ENCODE measurements at places on chromosomes 6 and 20.

- no peak for DNase-seq
Measured at GRCh38 chr6:133092771-133093170, 148.4 kb upstream of the EYA4 start.

- DNase-seq: no peak
Measured at GRCh38 chr6:44869321-44869897, 458.7 kb upstream of the RUNX2 start.

GRCh38 chr20:20761301-20761700, 48.9 kb upstream of the RALGAPA2 start:
- DNase-seq: no peak

DNA sequence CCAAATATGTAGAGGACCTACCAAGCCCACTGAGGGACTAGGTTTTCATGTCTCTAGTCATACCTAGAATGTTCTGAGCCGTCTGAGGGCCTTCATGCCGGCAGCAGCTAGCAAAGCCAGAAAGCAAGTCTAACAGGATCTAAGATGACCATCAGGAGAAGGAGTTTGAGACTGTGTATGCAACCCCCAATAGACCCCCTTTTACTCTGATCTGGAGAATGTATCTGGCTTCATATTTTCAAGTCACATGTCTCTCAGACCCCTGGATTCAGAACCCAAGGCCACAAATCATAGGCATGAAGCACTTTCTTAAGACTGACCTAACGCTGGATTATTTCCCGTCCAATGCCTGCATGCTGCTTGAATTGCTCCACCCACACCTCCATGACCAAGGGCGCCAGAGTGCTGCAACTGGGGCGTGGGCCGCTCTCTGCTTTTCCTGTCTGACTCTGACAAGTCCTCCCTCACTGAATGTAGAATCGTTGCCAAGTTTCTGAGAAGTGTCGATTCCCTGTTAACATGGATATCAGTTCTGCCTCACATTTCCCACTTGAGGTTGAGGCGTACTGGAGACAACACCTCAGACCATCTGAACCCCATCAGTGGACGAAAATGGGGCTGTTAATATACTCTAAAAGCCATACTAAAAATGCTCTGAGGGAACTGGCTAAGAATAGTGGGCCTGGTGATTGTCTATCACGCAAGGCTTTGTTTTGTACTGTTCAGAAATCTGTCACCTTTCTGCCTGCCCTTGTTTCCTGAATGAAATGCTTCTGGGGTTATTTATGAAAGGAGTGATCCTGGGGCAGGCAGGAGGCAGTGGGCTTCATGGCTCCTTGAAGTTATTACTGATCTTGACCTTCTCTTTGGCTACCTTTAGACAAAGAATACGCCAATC, 23.9 kb upstream of the ASXL1 start:
- DNase-seq: no peak

DNA sequence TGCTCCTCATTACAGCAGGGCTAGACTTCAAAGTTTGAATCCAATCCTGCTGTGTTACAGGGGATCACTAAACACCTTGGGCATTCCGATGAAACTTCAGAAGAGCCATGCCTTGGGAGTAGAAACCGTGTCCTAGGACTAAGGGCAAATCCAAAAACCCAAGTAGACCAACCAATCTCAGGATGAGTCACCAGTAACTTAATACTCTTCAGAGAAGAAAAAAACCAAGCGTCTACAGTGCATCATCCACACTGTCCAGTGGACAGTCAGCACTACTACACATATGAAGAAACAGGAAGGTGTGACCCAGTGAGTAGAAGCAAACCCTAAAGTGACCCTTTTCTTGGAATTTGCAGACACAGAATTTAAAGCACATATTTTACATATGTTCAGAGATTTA, 39.5 kb upstream of the VAPB start:
- no peak for DNase-seq

- DNase-seq: no peak
Measured at GRCh38 chr6:14784596-14785492, 461.0 kb upstream of the JARID2 start.

DNA sequence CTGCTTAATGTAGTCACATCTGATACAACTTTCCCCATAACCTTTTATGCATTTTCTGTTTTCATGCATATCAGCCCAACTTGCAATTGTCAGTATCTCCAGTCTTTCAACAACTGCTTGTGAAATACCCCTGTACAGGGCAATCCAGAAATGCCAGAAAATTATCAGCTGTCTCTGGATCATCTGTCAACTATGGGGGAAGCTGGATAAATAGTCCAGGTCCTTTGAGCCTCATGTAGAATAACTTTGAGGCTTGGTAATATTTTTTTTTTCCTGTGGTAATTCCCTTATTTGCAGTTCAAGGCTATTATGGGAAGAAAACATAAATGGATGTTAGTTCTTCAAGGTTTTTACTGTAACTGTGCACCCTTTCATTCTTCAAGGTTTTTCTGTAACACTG, 6.2 kb downstream of the DEFB125 start:
- DNase-seq: no peak

DNA sequence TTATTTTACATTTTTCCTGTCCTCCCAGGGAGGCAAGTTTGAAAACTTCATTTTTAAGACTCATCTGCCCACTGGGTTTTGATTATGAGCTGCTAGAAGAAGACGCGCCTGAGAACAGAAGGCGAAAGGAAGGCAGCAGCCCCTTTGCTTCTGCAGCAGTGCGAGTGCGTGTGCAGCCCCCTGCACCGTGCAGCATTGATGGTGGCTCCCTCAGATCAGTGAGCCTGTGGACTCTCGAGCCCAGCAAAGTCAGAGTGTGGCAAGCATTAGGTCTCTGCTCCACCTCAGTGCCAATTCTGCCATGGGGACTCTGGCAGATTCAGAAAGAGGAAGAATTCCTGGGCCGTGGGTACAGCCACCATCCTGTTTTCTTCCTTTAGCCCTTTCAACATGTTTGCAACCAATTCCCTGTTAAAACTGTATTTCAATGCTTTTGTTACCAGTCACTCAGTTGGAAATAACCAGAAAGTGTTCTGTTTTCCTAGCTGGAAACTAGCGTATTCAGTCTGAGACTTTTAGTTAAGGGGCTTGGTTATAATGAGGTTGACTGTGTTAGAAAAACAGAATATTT, 134.8 kb upstream of the OGFRL1 start:
- no peak for DNase-seq

- DNase-seq: no peak
Measured at GRCh38 chr6:142008016-142008735, 124.5 kb upstream of the GJE1 start.

- no peak for DNase-seq
Measured at GRCh38 chr6:110043366-110043994, 65.4 kb downstream of the GPR6 start.

DNA sequence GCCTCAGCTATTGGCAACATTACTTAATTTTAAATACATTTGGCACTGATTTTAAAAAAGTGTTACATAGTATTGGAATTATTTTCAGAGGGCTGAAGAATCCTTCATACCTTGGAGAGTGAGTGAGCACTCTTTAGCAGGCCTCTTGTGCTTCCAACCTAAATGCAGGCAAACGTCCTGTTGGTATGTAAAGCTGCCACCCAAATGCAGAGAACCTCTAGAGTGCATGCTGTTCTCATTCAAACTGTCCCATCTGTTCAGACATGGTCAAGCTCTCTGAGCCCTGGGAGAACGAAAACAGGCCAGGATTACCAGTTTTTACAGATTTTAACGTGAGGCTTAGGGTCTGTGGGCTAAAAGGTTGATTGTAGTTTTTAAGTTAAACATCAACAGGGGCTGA, 378.0 kb upstream of the FLRT3 start:
- no peak for DNase-seq

GRCh38 chr20:32861446-32861845, 2.7 kb downstream of the EFCAB8 start:
- DNase-seq: no peak

GRCh38 chr6:144144996-144145395, 5.3 kb upstream of the STX11 start:
- DNase-seq: no peak

DNA sequence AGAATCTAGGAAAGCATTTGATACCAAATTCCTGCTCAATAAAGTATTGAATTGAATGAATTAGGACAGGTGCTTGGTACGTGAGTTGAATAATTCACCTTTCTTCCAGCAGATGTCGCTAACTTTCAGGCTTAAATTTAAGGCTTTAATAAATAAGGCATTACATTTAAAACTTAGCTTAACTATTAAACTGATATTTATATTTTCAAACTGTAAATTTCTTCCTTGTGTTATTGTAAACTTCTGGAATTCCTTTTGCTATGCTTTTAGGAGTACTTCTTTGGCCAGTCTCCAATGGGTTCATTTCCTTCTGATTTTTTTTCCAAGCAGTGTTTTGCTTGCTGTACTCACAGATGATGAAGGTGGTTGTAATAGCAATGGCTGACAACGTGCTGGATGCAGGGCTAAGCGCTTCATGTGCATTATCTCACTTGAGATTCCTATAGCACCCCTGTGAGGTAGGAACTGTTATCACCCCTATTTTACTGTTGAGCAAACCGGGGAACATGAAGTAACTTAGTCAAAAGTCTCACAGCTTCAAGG, 71.3 kb upstream of the SLC2A12 start:
- peak; percentile 61 for DNase-seq

DNA sequence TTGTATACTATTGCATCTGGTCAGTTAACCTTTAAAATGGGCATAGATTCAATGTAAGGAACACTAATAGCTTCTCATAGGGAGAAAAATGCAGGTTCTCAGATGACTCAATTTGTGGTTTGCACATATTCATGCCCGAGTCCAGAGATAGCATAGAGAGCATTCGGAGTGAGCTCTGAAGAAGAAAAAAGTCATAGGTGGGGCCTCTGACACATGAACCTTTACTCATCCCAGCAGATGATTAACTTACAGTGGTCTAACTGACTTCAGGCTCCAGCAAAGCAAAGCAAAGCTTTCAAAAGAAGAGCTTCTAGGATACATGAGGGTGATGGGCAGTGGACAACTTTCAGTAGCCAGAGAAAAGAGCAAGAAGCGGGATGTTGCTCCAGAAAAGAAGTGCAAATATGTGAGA, 55.3 kb upstream of the BTN3A2 start:
- no peak for DNase-seq

GRCh38 chr6:11368760-11369159, 136.3 kb upstream of the NEDD9 start:
- no peak for DNase-seq

- DNase-seq: no peak
Measured at GRCh38 chr6:80437221-80437620, 330.8 kb downstream of the BCKDHB start.

DNA sequence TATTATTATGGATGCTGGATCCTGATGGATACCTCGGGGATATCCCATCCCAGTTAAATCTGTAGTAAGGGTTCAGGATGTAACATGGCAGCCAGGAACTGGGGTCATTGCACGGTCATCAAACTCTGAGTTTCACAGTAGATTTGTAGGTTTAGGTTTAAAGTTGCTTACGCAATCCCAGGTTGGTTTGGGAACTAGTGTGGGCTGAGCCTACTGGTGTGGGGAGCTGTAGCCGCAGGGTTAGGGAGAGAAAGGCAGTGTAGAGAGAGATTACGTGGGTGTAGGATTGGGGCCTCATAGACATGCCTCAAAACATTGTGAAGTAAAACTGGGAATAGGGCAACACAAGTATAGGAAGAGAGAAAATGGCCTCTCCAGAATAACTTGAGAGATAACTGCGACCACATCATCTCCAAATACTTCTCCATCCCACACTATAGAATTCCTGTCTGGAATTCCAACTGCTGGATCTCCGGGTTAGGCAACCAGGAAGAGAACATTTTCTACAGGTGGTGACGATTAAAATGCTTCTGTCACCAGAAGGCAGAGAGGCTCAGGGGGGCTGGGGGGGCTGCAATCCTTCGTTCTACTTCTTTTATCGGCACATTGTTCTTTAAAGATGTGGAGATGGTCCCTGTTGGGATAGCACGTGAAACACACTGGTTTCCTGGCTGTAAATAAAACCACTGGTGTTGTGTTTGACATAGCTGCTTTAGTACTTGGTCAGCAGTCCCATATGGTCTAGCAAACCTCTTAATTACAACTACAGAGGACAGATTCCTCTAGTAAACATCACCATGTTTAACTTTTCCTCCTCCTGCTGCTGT, 44.9 kb upstream of the TMEM170B start:
- no peak for DNase-seq

DNA sequence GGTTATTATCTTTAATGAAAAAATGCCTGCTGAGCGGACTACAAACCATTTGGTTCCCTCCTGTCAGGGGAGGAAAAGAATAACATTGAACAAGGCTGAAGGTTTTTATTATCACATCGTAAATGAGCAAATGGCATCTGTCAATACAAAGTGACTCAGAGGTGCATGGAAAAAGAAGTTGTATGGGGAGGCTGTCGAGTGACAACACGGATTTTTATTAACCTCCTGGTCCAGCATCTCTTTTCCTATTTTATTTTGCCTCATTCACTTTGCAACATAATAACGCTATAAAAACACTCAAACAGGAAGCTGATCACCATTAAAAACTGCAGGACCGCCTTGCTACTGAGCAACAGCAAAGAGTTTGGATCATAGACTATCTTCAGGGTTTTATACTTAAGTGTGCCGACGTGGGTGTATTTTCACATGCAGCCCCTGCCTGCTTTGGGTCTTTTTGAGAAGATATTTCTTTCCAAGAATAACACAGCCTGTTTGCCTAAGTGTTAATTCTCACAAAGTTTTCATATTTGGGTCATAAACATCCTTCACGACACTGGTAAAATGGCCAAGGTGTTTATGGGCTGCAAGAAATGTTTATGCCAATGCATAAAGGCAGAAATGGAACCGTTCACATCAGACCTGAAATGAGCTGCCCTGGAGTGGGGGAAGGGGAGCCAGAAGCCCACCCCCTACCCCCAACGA, 132.1 kb upstream of the SALL4 start:
- peak; percentile 40 for DNase-seq

DNA sequence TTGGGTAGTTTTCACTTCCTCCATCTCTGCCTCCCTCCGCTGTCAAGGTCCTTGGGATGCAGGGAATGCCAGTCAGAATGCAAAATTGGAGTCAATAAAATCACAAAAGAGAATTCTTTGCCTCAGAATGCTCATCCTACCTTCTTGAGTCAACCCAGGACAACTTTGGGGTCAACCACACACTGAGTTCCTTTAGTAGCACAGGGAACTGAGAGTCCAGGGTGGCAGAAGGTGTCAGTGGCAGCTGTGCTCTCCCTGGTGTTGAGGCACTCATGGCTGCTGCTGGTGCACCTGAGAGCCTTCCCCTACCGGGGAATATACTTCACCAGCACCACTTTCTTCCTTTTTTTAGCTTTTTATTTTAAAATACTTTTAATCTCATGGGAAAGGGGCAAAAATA, 829 bp upstream of the NOTCH4 start:
- DNase-seq: no peak

DNA sequence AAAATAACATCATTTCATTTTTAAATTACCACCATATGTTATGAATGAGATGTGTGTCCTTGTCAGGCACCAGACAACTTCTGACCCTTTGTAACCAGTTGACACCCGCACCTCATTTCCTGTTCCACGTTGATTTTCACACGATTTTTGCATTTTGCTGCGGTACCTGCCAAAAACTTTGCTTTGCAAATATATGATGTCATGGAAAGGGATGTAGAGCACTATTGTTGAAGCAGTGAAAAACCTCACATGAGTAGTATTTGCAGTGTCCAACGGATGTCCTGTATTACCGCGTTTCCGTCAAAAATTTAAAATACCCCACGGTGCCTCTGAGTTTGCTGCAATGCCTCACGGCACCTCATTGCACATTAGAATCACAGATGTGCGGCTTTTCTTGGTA, 115.6 kb downstream of the MTHFD1L start:
- no peak for DNase-seq

GRCh38 chr6:151057061-151057460, 182.7 kb upstream of the AKAP12 start:
- no peak for DNase-seq
